EH (cell line): ENCODE measurements at places on chromosomes 3 and 15.

DNA sequence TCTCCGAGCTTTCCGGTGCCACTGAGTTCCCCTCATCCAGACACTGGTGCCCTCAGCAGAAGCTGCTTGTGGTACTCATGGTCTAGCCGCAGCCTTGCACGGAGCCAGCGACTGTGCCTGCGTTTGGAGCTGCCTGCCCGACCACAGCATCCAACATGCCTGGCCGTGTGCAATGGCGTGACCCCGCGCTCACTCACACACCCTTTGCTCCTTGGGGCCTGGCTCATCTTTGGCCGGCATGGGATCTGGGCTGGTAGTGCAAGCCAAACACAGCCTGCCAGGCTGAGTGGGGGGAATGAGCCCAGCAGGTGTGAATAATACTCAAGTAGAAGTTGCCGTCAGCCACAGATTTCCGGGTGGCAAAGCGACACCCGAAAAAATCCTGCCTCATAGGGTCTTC lies 1178.7 kb upstream of the GBE1 start:
- DNase-seq: no peak

DNA sequence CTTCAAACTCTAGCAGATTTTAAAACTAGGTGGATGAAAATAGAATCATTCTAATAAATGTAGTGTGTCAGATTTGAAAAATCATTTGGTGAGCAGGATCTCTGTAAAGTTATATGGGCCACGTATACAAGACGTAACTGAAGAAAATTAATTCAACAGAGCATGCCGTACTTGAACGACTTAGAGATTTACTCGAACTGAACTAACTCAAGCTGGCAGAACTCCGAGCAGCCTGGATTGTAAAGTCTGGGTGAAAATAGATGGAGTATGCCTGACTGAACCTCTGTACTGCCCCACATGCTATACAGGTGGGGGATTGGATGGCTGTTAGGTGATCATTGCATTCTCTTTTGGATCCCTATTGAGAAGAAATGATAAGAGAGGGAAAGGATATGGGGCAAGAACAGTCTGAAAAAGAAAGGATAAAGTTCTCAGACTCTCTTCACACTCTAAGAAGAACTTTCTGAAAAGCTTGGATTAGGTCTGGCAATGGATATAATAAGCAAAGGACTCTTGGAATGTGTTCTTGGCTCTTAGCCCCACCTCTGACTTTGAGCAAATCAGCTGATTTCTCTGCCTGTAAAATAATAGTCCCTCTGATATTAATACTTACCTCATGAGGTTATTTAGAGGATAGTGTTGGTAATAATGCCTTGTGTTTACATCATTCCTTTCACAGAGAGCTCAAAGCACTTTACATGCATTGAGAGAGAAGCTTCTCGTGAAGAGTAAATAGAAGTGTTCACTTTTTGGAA lies 147.5 kb downstream of the FILIP1L start:
- DNase-seq: peak; percentile 70

DNA sequence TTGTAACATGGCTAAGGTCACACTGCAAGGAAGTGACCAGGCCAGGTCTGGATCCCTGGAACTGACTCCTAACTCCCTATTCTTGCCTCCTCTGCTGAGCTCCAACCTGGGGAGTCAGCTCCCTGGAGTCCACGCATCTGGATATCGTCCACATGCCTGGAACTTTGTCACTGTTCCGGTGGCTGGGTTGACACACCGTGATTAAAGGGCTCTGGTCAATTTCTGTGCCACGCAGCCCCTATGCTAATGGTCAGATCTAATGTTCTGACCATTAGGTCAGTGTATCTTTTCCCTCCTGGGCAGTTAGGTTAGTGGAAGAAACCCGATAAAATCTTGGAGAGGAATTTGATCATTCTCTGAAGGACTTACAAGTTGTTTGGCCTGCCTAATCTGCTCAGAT lies 1.6 kb upstream of the TPM1 start:
- DNase-seq: peak; percentile 16

- DNase-seq: no peak
Observed at GRCh38 chr3:76888856-76889255, 151.0 kb upstream of the ROBO2 start.

DNA sequence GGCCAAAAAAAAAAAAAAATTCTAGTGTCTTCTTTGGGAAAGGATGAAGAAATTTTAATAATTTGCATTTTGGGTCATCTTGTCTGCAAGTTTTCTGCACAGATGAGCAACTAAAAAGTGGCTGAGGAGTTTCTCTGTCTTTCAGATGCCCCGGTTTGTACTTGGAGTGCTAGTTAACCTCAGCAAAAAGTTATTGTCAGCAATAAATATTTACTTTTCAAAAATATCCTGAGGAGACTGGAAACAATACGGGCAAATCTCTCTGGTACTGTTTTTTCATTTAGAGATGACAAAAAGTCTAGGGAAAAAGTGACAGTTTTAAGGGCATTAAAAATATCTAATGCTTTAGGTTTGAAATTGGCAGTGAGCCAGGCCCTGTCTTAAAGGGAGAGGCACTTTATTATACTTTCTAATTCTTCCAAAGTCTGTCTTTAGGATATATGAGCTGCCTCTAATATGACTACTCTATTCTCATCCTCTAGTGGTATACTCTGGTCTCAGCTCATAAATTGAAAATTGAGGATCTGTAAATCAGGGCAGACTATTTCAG lies 436.0 kb upstream of the NR2F2 start:
- no peak for DNase-seq

DNA sequence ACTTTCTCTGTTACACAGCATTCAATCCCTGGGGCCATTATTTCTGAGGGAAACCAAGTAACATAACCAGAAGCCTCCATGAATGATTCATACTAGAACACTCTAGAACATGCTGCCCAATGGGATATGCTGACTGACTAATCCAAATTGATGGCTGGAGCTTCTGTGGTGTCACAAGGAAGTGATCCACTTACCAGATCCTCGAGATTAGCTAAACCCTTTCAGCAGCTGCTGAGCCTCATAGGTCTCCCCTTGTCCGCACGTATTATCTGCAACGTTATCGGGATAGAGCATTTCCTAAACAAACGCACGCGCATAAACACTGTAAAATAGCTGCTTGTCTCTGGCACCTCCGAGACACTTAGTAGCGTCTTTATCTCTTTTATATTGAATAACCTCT lies 61.2 kb upstream of the PROK2 start:
- DNase-seq: no peak

DNA sequence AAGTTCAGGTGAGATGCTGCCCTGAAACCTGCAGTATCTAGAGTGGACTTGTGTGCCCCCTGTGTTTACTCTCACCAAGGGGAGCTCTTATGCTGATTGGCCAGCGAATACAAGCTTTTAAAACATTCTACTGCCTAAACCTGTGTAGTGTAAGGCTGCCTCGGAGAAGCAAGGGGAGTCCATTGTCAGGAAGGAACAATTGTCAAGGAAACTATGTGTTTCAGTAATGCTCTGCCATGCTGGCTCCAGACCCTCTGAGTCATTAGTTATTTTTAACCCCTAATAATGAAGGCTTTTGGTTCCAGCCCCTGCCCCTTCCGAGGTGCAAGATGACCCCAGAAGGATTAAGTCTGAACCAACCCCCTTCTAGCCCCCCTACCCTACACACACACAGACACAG lies 66.1 kb upstream of the CHMP2B start:
- no peak for DNase-seq

- DNase-seq: no peak
Observed at GRCh38 chr3:88584451-88584850, 434.7 kb downstream of the C3orf38 start.

- DNase-seq: no peak
Observed at GRCh38 chr15:64878705-64879104, 33.0 kb upstream of the ANKDD1A start.

DNA sequence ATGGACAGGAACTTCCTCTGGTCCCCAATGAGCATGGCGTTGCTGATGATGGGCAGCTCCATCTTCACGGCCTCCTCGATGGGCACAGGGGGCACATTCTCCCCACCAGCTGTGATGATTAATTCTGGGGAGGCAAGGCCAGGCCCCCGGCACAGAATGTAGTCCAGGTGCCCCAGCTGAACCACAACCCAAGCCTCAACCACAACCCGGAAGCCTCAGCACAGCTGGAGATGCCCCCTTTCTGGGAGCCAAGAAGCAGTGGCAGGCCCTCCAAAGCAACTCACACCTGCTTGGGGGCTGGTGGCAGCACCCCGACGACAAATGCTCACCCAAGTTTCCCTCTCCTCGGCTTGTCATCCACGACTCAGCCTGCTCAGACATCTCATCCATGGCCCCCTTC lies 25.2 kb downstream of the IDH3A start:
- DNase-seq: no peak

DNA sequence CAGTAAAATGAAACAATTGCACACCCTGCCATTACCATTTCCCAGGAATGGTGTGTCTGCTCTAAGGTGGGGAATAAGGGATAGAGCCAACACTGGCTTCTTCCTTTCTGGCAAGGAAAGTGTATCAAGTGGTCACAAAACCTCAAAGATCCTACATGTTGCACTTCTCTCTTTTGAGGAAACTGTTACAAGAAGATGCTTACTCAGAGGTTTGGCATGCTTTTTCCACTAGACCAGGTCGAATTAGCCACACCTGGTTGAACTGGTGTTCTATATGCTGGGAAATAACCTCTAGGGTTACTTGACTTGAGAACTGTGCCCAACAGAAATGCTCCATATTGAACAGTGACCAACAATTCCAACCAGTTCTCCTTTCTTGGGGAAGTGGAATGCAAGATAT lies 102.9 kb downstream of the LRRN1 start:
- DNase-seq: no peak

DNA sequence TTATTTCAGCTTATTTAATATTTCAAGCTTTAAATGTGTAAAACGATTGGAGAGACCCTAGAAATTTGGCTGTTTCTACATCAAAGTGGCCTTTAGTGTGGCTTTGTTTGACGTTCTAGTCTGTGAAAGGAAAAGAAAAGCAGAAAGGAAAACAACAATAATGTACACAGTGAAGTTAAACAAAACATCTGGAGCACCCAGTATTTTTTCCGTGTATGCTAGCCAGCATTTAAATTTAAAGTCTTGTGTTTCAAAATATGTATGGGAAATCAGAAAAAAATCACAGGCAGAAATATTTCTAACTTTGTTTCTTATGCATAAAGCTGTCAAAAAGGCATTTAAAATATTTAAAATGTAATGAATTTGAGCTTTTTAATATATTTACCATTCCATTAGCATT lies 218.1 kb downstream of the NAALADL2 start:
- no peak for DNase-seq
